Upper lobe of left lung (tissue), 6 donors: ENCODE measurements at places on chromosomes 2 and 18. TPM values are rescaled to one million over a fixed set of nuclear protein-coding genes. Genes with fewer than 3 reads are reported as not detected.

The ANKRD30B gene
- not detected for total RNA-seq

The MYO5B gene
- 57.4 TPM for total RNA-seq

The SLC19A3 gene
- total RNA-seq, result 12.6 TPM

The EFHD1 gene
- total RNA-seq, result 4.5 TPM

The ABCG5 gene
- total RNA-seq, result not detected

The MDH1B gene
- total RNA-seq, result 0.43 TPM

The TRABD2A gene
- 22.0 TPM for total RNA-seq

The MRO gene
- total RNA-seq, result 0.71 TPM

The PDE1A gene
- 4.3 TPM for total RNA-seq

The SLC16A14 gene
- total RNA-seq, result not detected

The SERPINB13 gene
- total RNA-seq, result not detected

The DHX57 gene
- total RNA-seq, result 32.4 TPM

The ILKAP gene
- 67.1 TPM for total RNA-seq

The ATP8B1 gene
- 36.5 TPM for total RNA-seq

The NYAP2 gene
- 0.15 TPM for total RNA-seq

The TMEM247 gene
- total RNA-seq, result not detected

The NFATC1 gene
- 23.4 TPM for total RNA-seq

The ANO7 gene
- total RNA-seq, result 1.2 TPM

The CUL3 gene
- total RNA-seq, result 74.3 TPM

The METTL5 gene
- 37.1 TPM for total RNA-seq

The FRZB gene
- total RNA-seq, result 5.7 TPM

The SERPINB3 gene
- 63.6 TPM for total RNA-seq

The AFF3 gene
- total RNA-seq, result 85.8 TPM

The CCDC141 gene
- total RNA-seq, result 18.5 TPM

The TTN gene
- 895 TPM for total RNA-seq

The POTEC gene
- total RNA-seq, result not detected

The ALPI gene
- total RNA-seq, result not detected

The DYNC2LI1 gene
- 19.5 TPM for total RNA-seq

The SCN3A gene
- total RNA-seq, result under 0.01 TPM

The G6PC2 gene
- not detected for total RNA-seq

The ESPNL gene
- not detected for total RNA-seq

The RSAD2 gene
- 20.0 TPM for total RNA-seq

The HRH4 gene
- total RNA-seq, result not detected

The MAL gene
- 3.7 TPM for total RNA-seq

The NT5DC4 gene
- 0.83 TPM for total RNA-seq

The ELOA2 gene
- total RNA-seq, result not detected

The EMILIN1 gene
- 57.0 TPM for total RNA-seq

The KCNG3 gene
- 10.3 TPM for total RNA-seq

The C2orf81 gene
- total RNA-seq, result 11.5 TPM

The BMPR2 gene
- 75.7 TPM for total RNA-seq

The PSMA8 gene
- total RNA-seq, result not detected

The FBXO41 gene
- total RNA-seq, result 1.5 TPM

The TOGARAM2 gene
- 11.6 TPM for total RNA-seq

The PLGLB2 gene
- total RNA-seq, result 0.76 TPM

The TTL gene
- 27.2 TPM for total RNA-seq

The SLC5A7 gene
- 0.98 TPM for total RNA-seq

The ALKAL2 gene
- total RNA-seq, result 8.3 TPM
